ENCODE measurements at places on chromosomes 11 and 22.

DNA sequence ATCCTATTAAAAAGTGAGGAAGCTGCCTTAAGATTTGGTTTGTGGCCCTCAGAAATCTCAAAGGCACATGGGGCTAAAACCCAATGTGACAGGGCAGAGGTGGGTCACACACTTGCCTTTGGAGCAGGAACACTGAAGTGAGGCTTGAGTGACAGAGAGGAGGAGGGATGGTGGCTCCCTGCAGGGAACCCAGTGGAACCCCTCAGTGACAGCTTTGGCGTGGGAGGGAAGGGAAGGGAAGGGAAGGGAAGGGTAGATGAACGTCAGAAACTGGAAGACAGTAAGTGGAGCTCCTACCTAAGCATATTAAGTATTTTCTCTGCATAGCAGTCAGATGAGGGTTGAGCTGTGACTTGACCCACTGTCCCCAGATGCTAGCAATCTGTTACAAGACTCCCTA lies 68.5 kb downstream of the TMPRSS5 start:
- no peak for DNase-seq

GRCh38 chr11:1917523-1918435 lies 1.7 kb upstream of the TNNT3 start:
- DNase-seq, result no peak

DNA sequence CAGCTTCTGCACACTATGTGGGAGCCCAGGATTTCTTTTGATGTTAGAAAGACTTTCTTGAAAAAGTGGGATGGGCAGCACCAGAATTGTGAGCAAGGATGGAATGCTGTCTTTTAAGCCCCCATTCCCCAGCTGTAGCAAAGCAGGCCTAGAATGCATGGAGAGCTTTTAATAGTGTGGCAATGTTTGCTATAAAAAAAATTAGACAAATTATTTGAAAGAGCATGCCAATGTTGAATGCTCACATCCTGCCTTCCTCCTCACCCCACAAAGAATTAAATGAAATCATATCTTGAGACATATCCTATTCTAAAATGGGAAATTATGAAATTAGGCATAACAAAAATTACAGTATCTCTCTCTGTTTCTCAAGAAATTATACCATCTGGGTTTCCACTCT lies 154.7 kb downstream of the C11orf91 start:
- no peak for DNase-seq

GRCh38 chr11:104918113-104918824 lies 20.0 kb upstream of the CASP12 start:
- DNase-seq, result no peak

DNA sequence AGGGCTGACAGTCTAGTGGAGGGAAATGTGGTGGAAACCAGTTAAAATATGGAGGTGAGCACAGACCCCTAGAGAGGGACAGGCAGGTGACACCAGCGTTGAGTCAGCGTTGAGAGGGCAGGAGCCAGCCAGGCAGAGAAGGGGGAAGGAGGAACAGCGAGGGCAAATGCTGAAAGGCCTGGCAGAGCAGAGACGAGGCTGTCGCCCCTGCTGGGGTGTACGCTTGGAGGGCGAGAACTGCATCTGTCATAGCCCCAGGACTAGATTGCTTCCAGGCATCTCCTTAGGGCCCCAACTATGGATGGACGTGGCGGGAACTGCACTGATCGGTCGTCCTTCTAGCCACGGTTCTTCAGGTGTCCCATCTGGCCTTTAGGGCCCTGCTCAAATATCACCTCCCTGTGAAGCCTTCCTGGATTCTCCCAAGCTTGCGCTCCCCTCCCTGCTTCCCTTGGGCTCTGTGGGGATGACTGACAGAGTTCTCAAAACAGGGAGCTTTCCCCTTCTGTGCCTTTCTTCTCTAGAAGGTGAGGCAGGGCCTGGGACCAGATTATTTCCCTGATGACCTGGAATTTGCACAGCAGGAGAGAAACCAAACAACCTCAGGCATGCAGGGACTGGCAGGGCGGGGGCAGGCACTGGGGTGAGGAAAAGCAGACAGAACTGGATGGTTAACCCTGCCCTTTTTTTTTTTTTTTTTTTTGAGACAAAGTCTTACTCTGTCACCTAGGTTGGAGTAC lies 11.1 kb downstream of the SYNGR1 start:
- no peak for DNase-seq

DNA sequence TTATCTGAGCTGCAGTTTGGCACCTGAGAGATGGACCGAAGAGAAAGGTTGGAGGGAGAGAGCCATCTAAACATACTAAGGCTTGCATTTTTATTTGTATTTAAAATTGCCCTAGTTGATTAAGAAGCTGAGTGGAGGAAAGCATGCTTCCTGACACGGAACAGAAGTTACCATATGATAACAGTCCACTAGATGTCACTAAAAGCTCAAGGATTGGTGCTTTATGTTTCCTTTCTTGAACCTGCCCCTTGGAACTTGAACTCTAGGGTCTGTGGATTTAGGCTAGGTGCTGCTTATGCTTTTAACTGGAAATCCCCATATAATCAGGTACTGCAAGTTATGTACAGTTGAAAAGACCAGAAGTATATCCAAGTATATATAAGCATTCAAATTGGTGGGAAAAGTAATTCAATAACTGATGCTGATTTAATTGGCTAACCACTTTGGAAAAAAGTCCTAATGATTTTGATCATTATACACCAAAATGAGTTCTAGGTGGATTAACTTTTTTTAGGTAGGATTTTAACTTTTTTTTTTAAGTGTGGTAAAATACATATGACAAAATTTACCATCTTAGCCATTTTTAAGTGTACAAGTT lies 9.5 kb downstream of the RBMXL2 start:
- DNase-seq, result peak; percentile 72

DNA sequence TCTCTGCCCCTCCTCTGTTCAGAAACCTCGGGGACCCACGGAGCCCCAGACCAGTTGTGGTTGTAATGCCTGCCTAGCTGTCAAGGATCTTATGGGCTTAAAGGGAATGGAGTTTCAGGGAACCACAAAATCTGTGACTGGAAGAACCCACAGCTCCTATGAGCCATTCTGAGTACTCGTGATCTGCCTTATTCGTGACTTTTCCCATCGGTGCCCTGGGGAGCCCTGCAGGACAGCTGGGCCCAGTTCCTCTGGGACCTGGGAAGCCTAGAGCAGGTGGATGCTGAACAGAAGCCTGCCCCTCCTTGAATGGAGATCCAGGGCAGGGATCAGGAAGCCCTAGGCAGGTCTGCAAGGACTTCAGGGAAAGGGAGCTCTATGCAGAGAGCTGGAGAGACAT lies 42.1 kb upstream of the TTC12 start:
- no peak for DNase-seq

DNA sequence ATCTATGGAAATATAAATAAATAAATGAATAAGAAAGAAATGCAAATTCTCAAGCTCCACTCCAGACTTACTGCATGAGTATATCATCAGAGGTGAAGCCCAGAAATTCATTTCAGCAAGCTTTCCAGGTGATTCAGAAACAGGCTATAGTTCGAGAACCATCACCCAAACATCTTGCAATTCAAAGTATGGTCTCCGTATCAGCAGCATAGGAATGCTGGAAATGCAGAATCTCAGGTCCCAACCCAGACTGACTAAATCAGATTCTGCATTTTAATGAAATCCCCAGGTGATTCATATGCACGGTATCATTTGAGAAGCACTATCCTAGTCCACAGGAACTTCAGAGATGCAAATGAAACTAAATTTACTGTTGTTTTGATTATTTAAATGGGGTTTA lies 95.3 kb downstream of the SERGEF start:
- no peak for DNase-seq
